ENCODE measurements at places on chromosomes 7 and 10. TPM values are rescaled to one million over a fixed set of nuclear protein-coding genes. Genes with fewer than 3 reads are reported as not detected.

DNA sequence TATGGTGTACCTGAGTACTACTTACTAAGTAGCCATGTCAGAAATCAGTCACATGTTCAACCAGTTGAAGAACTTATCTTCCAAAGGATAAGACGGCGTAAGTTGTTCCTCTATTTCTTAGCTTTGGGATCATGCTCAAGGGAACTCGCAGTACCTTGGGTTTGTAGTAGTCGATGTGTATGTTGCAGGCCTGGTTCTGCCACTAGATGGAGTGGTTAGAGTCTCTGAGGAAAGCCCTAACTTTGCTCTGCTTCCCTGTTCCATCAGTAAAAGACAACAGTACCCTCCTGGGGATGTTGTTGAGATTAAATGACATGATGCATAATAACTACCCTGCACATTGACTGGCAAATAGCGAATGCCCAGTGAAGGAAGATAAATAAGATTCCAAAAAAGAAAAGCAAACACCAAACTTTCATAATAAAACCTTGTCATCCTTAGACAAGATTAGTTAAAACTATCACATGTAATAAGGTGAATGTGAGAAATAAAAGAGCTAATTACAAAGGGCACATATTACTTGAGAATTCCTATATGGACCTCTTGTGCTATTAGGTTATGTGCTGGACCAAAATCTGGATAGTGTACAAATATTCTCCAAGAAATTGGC, 165.9 kb downstream of the ABCA13 start:
- no peak for DNase-seq

The HOXA5 gene
- 7.0 TPM for total RNA-seq

DNA sequence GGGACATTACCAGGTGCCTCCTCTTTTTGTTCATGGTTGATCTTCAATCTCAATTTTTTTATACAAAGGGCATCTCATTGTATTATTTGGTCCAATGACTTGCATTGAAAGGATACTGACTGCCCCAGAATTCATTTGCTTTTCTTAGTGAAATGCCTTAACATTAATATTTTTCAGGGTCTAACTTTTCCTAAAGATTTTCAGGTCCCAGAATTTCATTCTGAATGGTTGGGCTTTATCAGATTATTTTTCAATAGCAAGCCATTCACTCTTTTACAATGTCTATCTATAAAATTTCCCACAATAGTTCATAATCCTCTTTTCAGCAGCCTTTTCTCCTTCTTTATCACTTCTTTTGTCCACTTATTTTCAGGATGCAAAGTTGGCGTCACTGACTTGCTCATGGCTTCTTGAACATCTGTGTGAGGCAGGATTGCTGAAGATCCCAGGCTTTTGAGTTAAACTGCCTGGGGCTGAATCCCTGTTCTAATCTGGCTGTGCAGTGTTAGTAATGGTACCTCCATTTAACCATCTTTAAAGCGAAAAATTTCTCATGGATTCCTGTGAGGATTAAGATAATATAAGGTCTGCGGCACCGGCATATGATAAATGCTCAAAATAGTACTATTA, 131.7 kb upstream of the HDAC9 start:
- no peak for DNase-seq

DNA sequence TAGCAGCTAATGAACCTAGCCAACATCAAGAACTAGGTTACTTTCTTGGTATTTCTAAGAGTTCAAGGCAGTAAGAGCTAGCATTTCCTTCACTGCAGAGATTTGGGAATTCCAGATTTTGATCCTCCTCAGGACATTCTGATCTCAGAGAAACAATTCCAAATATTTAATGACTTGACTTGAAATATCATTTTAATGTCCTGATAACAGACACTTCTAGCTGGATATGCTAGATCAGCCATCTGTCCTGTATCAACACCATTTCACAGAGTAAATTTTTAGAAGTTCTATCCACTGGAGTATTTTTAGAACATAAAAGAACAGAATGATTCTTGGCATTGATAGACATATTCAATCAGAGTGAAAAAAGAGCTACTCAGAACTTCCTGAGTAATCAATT, 151.3 kb downstream of the RAPGEF5 start:
- DNase-seq = no peak

DNA sequence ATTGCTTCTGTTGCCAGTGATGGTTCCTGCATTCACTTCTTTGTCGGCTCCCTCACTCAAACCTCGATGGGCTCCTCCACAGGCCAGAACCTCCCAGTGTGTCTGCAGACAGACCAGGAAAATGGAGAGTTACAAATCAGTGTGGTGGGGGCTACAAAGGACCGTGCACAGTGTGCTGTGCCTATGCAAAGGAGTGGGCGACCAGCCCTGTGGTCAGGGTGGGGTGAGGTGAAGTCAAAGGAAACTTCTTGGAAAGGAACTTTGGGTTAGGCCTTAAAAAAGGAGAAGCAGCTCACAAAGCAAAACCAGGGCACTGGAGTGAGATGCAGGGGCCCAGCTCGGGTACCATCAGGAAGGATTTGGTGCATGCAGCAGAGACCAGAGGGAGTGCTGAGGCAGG, 304.3 kb upstream of the ZMIZ1 start:
- no peak for DNase-seq

DNA sequence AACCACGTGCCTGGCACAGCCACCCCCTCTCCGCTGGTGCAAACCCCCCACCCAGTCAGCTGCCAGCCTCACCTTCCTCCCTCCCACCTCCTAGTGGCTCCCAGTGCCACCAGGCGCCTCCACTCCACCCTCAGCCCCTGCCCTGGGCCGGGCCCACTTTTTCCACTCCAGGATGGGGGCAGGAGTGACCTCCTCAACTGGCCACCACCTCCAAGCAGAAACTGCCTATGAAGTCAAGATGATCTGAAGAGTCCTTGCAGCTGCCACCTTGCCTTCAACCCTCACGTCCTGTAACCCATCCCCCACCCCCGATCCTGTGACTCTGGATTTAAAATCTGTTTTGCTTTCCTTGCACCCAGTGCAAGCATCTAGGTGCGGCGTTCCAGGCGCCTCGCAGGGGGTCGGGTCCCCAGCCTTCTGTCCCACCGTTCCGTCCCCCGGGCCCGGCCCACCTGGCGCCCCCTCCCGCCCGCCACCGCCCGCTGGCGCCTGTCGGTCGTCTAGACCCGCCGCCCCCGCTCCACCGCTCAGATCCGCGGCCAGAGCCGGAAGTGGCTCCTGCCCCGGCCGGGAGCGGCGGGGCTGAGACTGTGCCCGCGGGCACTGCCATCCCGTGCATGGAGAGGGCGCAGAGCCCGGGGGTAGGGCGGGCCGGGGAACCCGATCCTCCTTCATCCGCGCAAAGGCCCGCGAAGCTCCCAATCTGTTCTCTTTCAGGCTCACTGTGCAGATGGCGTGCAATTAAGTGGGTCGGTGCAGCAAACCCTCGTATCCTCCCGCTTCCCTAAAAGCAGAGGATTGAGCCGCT, 51.2 kb upstream of the GTF2I start:
- peak; percentile 24 for DNase-seq

GRCh38 chr7:36082910-36083309, 70.1 kb upstream of the EEPD1 start:
- DNase-seq = no peak

The EFCAB10 gene
- not detected for total RNA-seq

DNA sequence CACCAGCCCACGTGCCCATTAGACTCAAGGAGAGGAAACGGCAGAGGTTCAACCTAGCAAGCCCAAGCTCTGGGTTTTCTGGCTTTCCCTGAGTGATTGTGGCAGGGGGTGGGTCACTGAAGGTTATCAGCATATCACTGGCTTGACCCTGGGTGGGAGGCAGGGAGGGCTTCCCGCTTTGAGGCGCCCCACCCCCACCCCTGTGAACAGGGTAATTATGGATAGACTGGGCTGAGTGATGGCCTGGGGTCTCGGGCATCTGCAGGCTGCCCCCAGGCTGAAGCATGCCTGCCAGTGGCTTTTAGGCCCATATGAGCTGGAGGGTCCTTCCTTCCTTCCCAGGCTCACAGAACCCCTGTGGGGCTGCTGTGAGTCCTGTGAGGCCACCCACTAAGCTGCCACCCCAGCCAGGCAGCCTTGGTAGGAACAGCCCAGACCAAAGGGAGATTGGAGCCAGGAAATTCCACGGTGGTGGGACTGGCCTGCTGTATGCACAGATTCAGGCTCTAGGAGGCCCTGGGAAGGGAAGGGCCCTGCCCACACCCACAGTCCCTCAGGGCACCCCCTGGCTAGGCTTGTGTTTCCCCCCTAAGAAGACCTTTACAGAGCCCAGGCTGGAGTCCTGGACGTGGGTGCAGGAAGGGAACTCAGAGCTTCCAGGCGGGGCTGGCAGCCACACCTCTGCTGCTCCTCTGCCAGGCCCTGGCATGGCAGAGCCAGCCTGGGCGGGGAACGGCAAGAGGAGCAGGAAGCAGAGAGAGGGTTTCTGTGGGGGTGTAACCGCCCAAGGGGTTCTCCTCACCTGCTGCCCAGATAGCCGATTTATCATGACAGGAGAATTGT, 33.1 kb downstream of the GPRIN2 start:
- DNase-seq = no peak

GRCh38 chr10:66925896-66926715, at the start of gene LRRTM3:
Gene LRRTM3 (plus strand): TSS chr10:66926036.
- no peak for DNase-seq

DNA sequence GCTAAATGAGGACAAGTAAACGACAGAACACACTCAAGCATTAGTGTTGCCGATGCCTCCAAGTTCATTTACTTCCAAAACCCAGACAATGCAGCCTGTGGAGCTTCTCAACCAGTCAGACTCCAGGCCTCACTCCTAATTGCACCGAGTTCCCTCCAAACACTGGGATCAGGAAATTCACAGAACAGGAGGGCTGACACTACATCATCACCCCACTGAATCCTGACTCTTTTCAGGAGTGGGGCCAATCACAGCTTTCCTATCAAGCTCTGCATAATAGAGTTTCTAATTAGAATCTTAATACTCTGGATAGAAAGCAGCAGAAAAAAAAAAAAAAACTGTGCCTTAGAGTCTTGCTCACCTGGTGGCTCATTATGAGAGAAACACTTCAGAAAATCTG, 103.7 kb downstream of the GLI3 start:
- DNase-seq = no peak

DNA sequence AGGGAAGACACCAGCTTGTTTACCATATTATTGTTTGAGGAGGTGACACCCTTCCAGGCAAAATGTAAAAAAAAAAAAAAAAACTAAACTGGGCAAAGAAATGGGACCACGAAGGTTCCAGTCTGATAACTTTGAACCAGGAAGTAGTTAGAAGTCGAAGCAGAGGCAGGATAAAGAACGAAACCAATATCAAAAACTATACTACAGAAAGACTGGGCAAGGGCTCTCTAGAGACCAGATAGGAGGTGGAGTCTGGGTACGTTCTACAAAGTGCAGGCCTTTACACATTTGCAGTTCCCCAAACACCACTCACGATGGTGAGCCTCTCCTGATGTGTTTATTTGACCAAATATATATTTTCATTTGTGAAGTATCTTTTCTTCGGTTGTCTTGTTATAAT, 125.7 kb upstream of the CDK1 start:
- DNase-seq = no peak

GRCh38 chr7:38907766-38908165, 1.2 kb downstream of the VPS41 start:
- no peak for DNase-seq

The PKD2L1 gene
- total RNA-seq = not detected

The GATA3 gene
- total RNA-seq = 0.12 TPM

GRCh38 chr10:66827353-66827752, 98.5 kb upstream of the LRRTM3 start:
- DNase-seq = no peak

DNA sequence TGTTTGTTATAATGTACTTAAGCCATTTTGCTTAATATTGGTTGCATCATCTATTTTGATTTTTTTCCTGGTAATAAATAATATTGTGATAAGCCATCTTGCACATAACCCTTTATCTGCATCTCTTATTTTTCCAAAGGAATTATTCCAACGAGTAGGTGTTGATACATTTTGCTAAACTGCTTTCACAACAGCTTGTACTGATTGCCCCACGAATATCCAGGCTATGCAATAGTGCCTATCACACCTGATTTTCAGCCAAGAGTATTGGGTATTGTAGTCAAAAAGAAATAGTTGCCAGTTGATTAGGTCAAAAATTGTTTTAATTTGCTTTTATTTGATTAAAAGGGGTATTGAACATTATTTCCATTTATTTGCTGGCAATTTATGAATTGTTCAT, 20.7 kb downstream of the CREB5 start:
- DNase-seq = no peak

DNA sequence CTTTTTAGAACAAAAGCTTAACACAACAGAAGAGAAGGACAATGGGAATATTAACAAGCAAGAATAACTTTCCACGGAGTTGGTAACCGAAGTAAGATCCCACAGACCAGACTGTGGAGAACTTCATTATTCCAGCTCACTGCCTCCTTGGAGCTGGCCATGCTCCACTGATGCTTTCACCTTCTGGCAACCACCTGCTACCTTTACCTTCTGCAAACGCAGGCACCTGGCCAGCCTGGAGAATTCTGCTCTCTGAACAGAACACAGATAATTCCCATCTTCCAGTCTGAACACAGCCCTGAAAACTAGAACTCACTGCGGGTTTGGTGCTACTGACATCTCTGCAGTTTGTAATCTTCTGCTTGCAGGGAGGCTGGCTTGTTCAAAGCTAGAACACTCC, 66.5 kb downstream of the JAZF1 start:
- no peak for DNase-seq

- DNase-seq = no peak
These were observed 578.7 kb downstream of the GRID1 start for GRCh38 chr10:85787881-85788280.

DNA sequence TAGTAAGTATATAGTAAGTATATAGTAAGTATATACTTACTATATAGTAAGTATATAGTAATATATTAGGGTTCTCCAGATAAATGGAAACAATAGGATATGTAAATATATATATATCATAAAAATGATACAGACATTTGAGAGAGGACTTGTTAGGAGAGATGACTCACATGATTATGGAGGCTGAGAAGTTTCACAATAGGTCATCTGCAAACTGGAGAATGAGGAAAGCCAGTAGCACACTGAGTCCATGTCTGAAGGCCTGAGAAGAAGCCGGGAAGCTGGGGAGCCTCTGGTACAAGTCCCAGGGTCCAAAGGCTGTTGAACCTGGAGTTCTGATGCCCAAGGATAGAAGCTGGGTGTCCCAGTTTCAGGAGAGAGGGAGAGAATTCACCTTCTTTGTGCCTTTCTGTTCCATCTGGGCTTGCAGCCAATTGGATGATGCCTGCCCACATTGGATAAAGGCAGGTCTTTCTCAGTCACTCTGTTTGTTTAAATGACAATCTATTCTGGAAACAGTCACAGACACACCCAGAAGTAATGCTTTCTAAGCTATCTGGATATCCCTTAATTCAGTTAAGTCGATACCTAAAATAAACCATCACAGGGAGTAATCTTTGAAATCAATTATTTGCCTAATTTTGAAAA, 205.5 kb upstream of the CDC14C start:
- DNase-seq = no peak

The PGAM2 gene
- total RNA-seq = 129 TPM

GRCh38 chr10:118258285-118258684, 83.8 kb downstream of the FAM204A start:
- no peak for DNase-seq

- DNase-seq = no peak
These were observed 45.2 kb downstream of the COL1A2 start for GRCh38 chr7:94439893-94440381.

GRCh38 chr7:41007351-41007751, 695.5 kb downstream of the INHBA start:
- no peak for DNase-seq
